Activated CD4-positive, alpha-beta T cell treated with anti-CD3 and anti-CD28 coated beads, Interleukin-2, amount 50 U/mL, for 4 hours (primary cell): ENCODE measurements at places on chromosomes 4 and X.

- DNase-seq: no peak
These were observed 6.2 kb downstream of the NEIL3 start for GRCh38 chr4:177315767-177316464.

- no peak for DNase-seq
These were observed 140.9 kb upstream of the HPGD start for GRCh38 chr4:174663216-174663615.

GRCh38 chr4:168685136-168685809 is 188.4 kb downstream of the PALLD start:
- DNase-seq: no peak

DNA sequence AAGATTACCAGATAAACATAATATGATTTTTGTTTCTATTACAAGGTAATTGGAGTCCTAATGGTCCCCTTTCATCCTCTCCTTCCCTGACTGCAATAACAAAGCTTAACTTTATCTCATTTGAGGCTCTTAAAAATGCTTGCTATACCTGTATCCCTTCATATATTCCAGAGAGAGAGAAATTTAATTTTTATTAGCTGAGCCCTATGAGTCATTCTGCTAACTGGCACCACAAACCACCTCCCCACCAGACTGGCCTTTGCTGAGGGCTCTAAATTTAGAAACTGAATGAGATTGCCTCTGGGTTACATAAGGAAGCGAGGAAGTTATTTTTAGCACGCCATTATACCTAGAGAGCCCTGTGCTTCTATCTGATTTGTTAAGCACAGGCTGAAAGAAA is 27.4 kb downstream of the CBLL2 start:
- no peak for DNase-seq

DNA sequence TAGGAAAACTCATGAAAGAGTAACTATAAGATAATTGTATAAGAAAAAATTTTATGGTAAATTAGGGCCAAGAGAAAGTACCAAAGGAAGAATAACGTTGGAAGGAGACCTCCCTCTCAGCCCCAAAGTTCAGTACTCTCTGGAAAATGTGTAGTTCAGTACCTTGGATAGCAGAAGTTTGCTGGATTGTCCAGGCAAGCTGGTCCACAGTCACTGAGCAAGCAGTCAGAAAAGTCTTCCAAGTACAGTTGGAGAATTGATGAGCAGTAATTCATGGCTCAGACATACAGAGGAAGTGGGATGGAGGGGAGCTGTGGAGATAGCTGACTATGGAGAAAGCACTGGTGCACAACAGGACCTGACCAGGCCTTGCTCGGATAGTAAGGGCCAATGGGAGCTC is 598.2 kb upstream of the NDST4 start:
- no peak for DNase-seq

DNA sequence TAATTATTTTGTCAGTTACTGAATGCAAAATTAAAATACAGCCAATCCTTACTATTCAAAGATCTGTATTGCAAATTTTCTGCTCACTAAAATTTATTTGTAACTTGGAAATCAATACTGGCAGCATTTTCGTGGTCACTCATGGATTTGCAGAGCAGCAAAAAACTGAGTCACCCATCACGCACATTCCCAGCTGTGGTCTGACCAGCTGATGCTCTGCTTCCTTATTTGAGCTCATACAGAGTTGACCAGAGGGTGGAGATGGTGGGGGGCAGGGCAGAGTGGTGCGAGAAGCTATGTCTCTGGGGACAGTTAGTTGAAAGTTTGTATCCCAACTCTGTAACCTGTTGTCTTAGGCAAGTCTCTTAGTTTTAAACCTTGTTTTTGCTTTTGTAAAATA is 214.8 kb downstream of the SPCS3 start:
- no peak for DNase-seq
